ENCODE measurements at places on chromosomes 3 and 15.

DNA sequence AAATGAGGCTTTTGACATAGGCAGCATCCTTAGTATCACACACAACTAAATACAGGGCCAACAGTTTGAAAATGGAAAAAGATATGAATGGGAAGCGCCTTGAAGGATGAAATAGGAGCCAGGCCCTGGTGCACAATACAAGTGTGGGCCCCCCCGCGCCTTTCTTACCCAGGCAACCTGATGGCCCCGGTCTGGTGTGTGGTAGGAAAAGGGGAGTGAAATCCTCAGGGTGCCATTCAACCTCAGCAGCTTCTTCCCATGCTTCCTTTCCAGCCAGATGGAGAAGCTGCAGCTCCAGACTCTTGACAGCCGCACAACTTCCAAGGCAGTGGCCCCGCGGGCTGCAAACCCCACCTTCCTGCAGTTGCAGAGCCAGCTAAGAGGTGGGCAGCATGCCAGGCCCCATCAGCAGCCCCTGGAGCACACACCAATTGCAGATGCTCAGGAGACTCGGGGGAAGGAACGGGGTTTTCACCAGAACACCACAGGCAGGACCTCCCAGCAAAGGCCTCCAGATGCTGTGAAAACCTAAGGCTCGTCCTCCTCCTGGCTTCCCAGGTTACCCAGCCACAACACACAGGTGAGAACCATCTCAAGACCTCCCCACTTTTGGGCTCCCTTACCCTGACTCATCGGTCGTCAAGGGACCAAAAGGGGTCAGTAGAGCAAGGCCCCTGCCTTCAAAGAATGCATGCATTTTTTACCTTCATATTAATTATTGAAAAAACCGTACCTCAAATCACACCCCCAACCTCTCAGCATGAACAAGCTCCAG lies 101.6 kb downstream of the CPN2 start:
- no peak for DNase-seq

GRCh38 chr3:13647298-13648059 lies 98.6 kb downstream of the FBLN2 start:
- DNase-seq: peak; percentile 13

- DNase-seq: no peak
These were observed 76.7 kb downstream of the FLNB start for GRCh38 chr3:58084788-58085543.

GRCh38 chr3:120410541-120410940 lies 40.3 kb downstream of the FSTL1 start:
- no peak for DNase-seq

DNA sequence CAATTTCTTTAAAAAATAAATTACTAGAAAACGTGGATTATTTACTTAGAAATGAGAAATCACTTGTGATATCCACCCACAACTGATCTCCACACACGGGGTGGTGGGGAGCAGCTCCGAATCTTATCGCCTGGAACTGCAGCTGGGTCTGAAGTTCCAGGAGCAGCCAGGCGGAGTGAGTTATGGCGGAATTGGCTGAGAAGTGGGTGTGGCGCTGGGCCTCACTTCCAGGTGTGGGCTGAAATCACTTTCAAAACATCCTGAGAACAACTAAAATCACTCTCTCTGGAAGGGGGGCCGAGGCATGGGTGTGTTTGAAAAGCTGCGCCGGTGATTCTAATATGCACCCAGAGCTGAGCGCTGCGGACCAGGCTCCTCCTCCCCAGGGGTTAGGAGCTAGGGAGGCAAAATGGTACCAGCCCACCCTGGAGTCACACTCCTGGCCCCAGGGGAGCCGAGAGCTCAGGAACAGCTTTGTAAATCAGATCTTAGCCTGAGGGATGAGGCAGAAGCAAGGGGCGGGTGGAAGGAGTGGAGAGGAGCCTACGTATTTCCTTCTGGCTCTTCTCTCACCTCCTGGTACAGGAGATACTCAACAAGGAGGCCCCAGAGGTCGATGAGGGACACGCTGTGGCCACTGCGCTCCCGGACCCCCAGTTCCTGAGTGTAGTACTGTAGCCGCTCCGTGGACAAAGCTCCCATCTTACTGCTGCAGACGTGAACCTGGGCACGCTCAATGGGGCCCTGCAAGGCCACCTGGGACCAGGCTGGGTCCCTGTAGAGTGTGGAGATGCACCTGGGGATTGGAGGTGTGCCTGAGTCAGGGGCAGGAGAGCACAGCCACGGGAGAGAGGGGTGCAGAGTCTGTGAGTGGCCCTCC lies 9.6 kb downstream of the PLA2G4F start:
- DNase-seq: no peak

DNA sequence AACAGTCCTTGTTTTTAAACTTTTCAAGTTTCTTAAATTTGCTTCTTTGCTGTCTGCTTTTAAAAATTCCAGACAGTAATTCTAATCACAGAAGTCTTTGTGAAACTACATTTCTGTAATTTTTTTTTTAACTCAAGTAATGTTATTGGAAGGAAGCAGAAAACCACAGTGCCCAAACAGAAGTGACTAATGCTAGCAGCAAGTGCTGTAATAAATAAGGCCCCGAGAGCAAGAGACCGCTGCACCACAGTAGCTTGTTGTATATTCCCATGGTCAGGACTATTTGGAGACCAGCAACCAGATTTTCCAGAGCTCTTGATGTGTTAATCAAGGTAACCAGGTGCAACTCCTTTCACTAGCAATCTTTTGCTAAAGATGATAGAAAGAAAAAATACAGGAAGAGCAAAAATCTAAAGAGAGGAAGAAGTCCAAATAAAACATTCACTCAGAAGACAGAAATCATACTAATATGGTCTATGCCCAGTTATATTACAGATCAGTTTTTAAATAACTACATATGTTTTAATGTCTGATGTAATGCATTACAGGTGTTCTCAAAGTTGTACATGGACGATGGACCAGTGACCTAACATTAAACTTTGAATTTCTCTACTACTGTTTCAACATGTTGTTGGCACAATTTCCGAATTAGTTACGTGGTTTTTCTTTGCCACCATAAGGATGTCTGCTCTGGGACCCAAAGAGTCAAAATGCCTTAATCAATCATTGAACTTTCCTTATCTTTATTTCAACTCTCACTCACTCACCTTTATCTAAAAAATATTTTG lies 36.4 kb downstream of the WWTR1 start:
- DNase-seq: no peak

DNA sequence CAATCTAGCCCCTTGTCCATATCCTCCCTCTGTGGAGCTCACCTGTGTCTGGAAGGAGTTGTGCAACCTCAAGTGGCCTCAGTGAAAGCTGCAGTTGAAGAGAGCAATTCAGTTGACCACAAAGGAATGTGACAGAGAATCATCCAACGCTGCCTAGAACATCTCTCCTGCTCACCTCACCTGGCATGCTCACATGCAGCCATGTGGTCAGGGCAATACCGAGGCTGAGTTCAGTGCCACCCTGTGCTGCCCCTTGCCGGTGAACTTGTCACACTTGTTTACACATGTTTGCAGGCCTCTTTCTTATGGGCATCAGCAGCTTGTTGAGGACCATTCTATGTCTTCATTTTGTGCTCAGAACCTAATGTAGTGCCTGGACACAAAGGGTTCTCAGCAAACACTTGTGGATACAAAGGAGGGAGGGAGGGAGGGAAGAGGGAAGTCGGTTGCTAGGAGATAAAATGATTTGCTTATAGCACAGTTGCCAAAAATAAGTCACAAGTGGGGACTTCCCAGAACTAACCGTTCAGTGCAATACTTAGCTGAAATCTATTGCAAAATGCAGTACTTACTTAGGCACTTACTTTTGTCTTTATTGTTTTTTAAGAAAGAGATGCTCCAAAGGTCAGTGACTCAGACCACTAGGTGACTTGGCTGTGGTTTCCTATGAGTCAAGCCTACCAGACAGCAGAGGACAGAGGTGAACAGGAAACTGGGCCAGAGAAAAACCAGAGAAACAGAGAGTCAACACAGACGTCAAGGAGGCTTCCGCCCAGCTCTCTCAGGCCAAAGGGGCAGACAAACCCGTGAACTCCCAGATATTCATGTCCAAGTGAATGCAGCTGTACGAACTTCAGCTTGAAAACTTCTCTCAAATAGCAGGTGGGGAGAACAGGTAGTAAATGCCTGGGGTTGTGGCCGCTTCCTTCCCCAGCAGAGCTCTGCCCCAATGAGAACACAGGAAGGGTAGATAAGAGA lies 227.8 kb upstream of the CTNNB1 start:
- peak; percentile 16 for DNase-seq

GRCh38 chr3:160478338-160478737 lies 28.8 kb upstream of the TRIM59 start:
- no peak for DNase-seq

DNA sequence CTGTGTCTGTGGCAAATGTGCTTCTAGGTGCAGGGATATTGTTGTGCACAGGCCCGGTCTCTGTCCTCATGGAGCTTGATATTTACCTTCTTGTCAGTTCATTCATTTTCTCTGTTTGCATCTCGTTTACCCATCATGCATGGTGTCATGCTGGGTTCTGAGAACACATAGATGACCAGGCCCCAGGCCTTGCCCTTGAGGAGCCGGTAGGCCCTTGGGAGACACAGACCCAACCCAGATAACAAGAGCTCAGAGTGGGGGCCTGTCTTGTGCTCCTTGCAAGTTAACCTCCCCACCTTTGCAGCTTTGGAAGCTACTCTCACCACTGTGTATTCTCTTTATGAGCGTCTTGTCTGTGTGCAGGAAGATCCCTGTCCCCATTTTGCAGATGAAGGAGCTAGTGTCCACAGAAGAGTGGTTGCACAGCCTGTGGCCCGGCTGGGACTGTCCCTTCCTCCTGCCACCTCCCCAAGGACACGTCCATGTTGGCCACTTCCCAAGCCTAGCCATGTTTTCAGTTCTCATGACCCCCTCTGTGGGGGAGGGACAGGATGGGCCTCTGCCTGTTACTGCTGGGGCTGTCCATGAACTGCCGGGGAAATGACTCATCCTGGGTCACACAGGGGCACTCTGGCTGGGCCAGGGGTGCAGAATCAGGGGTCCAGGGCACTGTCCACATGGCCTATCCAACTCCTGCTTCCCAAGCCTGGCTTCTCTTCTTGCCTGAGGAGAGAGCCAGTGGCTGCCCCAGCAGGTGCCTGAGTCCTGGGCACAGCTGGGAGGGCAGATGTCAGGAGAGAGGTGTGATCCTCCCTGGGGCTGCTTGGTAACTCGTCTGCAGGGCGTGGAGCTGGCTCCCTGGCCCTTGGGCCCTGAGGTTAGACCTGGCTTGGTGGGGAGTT lies 3.4 kb downstream of the SNX33 start:
- DNase-seq: no peak

DNA sequence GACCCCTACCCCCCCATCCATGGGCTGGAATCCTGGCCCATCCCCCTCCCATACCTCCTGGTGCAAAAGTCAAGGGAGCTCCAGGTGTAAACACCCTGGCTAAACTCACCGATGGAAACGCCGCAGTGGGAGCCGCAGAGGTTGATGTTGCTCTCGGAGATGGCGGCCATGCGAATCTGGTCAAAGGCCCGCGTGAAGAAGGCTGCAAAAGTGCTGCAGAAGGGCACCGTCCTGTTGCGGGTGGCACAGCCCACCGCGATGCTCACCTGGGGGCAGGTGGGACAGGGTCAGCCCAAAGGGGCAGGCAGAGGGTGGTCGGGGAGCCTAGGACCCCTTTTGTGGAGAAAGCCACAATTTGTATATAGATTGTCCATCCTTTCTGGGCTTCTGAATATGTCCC lies 26.7 kb downstream of the TKT start:
- DNase-seq: no peak

DNA sequence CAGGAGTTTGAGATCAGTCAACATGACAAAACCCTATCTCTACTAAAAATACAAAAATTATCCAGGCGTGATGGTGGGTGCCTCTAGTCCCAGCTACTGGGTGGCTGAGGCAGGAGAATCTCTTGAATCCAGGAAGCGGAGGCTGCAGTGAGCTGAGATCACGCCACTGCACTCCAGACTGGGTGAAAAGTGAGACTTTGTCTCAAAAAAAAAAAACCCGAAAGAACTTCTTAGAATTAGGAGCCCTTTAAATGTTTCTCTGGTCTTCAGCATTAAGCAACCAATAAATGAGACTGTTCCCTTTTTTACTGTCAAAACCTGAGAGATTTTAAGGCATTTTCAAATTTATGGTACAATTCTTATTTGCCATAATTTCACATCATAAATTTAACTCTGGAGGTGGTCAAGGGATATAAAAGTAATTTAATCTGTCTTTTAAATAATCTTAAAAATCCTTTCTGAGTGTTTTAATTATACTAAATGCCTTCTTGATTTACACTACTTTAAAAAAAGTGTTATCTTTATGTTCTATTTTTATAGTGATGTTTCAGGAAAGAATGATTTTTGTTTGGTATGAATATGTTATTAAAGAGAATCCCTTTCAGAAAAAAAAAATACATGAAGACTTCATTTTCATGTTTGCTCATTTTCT lies 10.1 kb downstream of the PCOLCE2 start:
- no peak for DNase-seq

- DNase-seq: no peak
These were observed 11.2 kb downstream of the PLXNB1 start for GRCh38 chr3:48418651-48419050.

GRCh38 chr15:94097552-94097951 lies 133.8 kb upstream of the MCTP2 start:
- DNase-seq: no peak

- DNase-seq: no peak
These were observed 103.3 kb upstream of the SLC2A2 start for GRCh38 chr3:171129827-171130226.

DNA sequence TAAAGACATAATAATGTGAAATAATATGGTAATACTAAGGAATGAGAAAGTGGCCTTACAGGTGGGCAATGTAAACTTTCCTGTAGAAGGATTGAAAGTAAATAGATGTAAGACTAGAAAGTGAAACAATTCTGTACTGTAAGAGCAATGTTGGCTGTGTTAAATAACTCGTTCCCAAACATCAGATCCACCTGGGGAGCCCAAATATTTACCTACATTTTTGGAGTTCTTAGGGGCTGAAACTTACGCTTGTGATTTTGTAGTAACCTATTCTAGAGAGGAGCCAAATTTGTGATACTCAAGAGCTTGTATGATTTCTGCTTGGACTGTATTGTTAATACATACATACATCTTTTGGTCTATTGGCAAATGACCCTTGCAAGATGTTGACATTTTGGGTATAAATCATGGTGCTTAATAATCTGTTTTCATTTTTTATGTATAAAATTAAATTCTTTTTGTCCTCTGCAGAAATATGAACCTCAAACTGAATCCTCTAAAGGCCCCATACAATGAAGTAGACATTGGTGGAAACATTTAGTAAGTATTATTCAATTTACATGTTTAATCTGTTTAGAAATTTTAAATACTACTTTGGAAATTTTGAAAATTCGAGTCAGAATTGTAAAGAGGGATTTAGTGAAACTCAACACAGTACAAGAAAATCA lies 8.5 kb upstream of the CHD2 start:
- no peak for DNase-seq

Data from CD4-positive, alpha-beta T cell treated with Interleukin-2 at 100 ng/mL for 4 hours (primary cell).